ENCODE measurements at places on chromosomes 1 and 21.

DNA sequence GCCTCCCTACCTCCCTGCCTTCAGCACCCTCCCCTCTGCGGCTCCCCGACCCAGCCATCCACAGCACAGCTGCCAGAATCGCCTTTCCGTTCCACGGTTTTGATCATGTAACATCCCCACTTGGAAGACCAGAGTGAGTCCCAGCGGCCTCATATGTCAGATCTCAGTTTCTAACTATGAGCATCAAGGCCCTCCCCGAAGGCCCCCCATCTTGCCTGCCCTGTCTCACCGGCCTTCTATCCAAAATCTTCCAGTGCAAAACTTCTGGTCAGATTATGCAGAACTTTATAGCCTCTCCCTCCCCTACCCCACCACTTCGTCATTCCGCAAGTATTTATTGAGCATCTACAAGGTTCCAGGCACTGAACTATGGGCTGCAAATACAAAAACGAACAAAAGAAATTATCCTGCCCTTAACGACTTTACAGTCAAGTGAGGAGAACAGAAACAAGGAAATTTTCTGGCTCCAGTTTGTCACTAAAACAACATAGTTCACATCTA lies 20.3 kb upstream of the LMX1A start:
- DNase-seq = no peak

DNA sequence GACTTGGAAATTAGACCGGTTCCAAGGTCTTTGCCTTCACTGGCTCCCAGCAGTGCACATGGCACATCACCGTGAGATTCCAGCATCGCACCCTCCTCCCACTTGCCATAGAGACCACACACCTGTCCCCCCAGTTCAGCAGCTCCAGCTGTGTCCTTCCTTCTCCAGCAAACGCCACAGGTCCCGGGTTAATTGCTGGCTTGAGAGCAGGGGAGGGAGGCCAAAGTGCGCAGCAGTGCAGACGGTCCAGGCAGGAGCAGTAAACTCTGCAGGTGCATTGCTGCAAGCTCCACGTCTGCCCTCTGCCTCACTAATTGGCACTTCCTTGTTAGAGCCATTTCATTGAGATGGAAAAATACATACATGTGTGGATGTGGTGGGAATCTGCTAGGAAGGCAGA lies 65.3 kb downstream of the KLHDC7A start:
- no peak for DNase-seq

DNA sequence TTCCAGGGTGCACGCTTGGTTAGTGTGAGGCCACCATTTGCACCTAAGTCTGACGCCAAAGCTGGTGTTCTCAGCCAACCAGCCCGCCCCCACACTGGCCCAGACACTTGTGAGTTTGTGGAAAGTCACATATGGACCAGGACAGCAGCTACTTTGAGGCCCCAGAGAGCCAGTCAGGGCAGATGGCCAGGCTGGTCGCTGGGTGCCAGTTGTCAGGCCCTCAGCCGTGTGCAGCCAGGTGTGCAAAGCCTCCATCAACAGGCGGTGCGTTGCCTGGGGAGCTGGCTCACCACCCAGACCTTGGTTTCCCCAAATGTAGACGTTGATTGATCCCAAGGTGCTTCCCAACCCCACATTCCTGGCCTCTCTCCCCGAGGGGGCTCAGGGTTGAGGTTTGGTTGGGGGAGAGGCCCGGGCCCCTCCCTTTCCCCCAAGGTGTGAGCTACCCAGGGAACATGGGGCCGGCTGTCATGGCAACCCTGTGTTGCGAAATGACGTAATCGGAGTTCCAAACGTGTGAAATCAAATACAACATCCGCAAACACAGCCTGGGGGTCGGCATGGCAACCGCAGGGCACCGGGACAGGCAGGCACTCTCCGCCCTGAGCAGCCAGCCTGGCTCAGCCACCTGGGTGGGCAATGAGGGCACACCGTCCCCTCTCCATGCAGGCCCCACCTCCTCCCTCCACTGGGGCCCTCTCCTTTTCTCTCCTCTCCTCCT lies 42.2 kb upstream of the WNT4 start:
- DNase-seq = no peak

GRCh38 chr1:36285443-36286101 lies 20.6 kb upstream of the SH3D21 start:
- DNase-seq = peak; percentile 24

DNA sequence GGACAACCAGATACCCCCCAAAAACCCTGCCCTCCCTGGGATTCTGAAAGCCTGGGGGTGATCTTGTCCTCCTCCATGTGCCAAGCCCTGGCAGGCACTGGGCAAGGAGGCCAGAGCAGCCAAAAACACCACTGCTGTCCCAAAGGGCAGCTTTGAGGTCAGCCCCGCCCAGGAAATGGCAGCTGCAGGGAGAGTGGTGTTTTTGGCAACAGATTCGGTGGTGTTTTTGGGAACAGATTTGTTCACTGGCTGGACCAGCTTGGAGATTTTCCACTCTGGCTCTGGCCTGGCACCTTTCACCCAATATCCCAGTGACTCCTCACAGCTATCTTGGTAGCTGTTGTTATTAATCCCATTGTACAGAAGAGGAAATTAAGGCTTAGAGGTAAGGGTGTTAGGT lies 34.7 kb downstream of the LRP8 start:
- no peak for DNase-seq

GRCh38 chr21:16605597-16605996 lies 875.8 kb downstream of the USP25 start:
- no peak for DNase-seq

DNA sequence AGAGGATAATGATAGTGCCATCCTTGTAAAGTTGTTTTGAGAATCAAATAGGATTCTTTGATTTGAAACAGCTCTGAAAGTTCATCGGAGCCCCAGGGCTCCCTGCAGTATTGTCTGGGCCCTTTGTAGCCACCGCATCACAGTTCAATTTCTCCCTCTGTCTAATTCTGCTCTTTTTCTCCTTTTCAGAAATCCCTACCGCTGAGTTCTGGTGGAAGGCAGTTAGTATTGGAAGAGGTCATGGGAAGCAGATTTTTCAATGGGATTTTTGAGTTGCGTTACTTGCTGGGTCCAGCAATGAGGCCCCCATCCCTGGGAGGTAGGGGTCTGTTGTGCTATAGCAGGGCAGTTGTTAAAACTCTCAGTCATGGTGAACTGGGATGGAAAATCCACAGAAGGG lies 101.0 kb upstream of the DISP3 start:
- no peak for DNase-seq

DNA sequence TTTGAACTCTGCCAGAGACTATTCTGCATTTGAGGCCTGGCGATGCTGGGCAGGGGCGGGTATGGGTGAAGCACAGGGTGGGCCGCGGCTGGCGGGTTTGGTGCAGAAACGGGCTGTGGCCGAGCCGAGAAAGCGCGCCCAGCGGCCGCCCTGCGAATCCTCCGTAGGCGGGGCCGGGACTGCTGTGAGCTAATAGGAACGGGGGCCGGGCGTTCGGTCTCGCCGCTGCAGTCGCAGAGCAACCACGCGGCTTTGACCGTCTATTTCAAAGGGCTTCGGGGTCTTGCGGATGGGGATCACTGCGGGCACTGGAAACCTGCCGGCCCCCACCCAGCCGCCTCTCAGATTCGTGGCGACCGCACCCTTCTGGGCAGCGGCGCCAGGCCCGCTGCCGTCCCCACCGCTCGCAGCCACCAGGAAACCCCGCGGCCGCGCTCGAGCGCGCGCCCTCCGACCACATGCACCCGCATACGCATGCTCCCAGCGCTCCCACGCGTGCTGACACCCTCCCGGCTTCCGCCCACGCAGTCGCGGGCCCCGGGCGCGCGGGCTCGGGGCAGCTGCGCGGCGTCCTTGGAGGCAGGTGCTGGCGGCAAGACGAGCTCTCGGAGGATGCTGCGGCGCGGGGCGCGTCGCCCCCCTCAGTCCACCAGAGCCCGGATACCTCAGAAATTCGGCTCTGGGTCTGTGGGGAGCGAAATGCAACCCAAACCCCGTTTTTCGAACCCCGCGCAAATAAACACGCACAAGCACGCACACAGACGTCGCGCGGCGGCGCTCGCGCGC lies 32.6 kb downstream of the DNTTIP2 start:
- peak; percentile 73 for DNase-seq

GRCh38 chr1:69163241-69163640 lies 404.5 kb upstream of the LRRC7 start:
- no peak for DNase-seq

DNA sequence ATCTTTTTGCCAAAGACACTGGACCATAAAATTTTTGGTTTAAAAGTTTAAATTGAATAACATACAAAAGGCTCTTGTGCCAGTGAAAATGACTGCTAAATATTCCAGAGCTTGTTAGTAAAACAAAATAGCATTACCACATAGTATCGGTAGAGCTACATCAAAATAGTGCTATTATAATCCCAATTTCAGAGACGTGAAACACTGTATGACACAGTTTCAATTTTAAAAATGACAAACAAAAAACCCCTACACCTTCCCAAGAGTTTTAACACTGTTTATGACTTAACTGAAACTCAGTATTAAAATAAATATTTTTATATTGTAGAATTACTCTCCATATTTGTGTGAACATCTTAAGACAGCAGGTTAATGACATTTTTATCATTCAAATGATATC lies 7.0 kb downstream of the SLC30A1 start:
- DNase-seq = no peak

DNA sequence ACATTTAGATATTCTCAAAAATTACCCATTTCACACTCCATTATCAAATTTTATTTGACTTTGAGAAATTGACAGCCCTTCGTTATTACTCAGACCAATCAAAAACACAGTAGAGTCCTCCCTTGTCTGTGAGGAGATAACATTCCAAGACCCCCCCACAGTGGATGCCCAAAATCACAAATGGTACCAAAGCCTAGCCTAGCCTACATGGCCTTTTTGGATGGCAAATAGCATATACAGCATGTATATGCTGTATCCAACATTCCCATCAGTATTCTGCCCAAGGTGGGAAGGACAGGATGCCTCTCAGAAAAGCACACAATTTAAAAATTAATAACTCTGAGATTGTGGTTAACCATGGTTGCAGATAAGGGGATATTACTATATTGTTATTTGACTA lies 17.3 kb downstream of the SFPQ start:
- DNase-seq = no peak

DNA sequence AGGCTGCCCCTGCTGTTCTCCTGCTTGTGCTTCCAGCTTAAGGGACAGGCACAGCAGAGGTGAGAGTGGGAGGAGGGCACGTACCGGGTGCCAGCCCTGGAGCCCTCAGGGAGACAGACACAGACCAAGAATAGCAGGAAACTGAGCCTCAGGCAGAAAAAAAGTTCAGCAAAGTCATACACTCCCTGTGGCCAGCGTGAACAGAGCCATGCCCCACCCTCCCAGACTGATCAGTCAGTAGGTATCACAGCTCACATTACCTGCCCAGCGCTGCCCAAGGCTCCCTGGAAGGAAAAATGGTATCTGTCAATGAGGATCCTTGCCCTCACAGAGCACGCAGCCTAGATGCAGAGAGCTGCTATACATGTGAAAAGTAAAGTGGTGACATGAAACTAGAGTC lies 1.3 kb downstream of the UBL4B start:
- no peak for DNase-seq

- no peak for DNase-seq
Observed at GRCh38 chr1:9787702-9788101, 36.1 kb downstream of the CLSTN1 start.

- no peak for DNase-seq
Observed at GRCh38 chr21:40471103-40471502, 375.9 kb downstream of the DSCAM start.

GRCh38 chr1:245173446-245174211 lies 18.8 kb downstream of the KIF26B start:
- DNase-seq = no peak

GRCh38 chr1:155171836-155172731 lies 1.0 kb downstream of the KRTCAP2 start:
- DNase-seq = no peak

- no peak for DNase-seq
Observed at GRCh38 chr1:29267321-29268070, 31.2 kb downstream of the PTPRU start.

GRCh38 chr1:18919197-18919905 lies 17.0 kb upstream of the ALDH4A1 start:
- DNase-seq = no peak

DNA sequence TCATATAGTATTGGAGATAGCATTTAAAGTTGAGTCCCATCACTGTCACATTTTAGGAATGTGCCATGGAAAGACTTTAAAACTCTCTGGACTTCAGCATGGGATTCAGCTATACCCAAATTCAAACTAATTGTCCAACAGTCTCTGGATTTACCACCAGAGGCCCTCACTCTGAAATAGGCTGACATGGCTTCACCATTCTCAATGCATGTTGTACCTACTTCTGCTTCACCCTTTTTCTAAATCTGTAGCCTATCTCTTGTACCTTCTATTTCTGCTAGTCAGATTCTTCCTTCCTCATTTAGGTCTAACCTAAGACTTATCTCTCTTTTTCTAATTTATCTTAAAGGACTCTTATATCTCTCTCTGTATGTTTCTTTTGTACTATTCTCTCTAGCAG lies 512.7 kb upstream of the ZRANB2 start:
- no peak for DNase-seq

- peak; percentile 46 for DNase-seq
Observed at GRCh38 chr1:235999259-235999925, 65.5 kb downstream of the NID1 start.

GRCh38 chr1:201295346-201295745 lies 12.0 kb downstream of the PKP1 start:
- no peak for DNase-seq

DNA sequence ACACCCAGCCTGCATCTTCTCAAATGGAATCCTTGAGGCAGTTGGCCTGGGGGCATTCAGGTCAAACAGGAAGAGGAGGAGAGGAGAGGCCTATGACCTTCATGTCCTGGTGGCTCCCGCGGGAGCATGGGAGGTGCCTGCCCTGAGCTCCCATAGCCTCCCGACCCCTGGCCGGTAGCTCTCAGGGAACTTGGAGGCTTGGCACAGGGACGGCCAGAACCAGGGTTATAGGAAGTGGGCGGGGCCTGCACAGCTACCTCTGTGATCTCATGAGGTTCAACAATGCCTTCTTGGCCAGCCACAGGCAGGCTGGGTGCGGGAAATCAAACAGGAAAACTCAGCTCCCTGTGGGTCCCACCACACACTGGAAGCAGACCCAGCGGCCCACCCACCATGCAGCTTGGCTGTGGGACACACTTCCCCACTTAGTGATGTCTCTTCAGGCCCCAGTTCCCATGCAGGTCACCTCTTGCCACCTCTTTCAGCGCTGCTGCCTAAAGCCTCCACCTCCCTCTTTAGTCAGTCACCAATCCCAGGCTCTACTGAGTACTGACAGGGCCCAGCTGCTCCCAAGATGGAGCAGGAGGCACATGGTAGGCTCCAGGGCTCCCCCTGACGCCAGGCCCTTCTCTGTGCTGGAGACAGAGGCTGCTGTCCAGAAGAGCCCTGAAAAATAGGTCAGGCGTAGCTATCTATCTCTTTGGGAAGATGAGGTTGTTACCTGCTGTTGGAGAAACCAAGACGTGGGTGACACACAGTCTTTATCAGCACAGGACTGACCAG lies at the start of gene SLFNL1:
SLFNL1 (minus strand) TSS at position 200 of the 783 bp plus-strand sequence. CDS start 1,065 bp downstream, outside the sequence.
- no peak for DNase-seq

- DNase-seq = no peak
Observed at GRCh38 chr1:153699768-153700167, 21.3 kb downstream of the NPR1 start.

GRCh38 chr21:28464095-28464494 lies 528.6 kb downstream of the LTN1 start:
- DNase-seq = no peak

- no peak for DNase-seq
Observed at GRCh38 chr1:15797614-15798390, 9.6 kb downstream of the UQCRHL start.

All from stimulated activated CD8-positive, alpha-beta memory T cell treated with anti-CD3 and anti-CD28 coated beads, Interleukin-2, amount 100 ng/mL, for 1 hour (primary cell).